Stimulated activated CD8-positive, alpha-beta memory T cell treated with anti-CD3 and anti-CD28 coated beads, Interleukin-15, amount 100 ng/mL, for 24 hours (primary cell): ENCODE measurements at places on chromosomes 6 and 20.

DNA sequence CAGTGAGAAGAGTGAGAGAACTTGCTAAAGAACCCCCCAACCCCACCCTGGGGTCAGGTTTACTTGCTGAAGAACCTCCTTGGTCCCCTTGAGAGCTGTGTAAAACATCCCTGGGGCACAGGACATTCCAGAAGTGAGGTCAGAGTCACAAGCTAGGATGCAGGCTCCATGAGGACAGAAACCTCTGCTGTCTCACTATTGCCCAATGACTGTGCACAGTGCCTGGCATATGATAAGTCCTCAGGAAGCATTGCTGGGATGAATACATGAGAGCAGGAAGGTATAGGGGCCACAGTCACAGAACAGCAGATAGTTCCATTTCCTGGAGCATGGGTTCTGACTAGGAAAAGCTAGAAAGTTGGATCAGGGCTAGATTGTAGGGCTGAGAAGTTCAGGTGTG lies 18.4 kb downstream of the NT5E start:
- no peak for DNase-seq

GRCh38 chr6:140849456-140849855 lies 1283.3 kb upstream of the GJE1 start:
- DNase-seq: no peak

GRCh38 chr6:41103847-41104246 lies 31.1 kb downstream of the NFYA start:
- DNase-seq: no peak

GRCh38 chr6:161242113-161242512 lies 31.7 kb downstream of the AGPAT4 start:
- DNase-seq: no peak

DNA sequence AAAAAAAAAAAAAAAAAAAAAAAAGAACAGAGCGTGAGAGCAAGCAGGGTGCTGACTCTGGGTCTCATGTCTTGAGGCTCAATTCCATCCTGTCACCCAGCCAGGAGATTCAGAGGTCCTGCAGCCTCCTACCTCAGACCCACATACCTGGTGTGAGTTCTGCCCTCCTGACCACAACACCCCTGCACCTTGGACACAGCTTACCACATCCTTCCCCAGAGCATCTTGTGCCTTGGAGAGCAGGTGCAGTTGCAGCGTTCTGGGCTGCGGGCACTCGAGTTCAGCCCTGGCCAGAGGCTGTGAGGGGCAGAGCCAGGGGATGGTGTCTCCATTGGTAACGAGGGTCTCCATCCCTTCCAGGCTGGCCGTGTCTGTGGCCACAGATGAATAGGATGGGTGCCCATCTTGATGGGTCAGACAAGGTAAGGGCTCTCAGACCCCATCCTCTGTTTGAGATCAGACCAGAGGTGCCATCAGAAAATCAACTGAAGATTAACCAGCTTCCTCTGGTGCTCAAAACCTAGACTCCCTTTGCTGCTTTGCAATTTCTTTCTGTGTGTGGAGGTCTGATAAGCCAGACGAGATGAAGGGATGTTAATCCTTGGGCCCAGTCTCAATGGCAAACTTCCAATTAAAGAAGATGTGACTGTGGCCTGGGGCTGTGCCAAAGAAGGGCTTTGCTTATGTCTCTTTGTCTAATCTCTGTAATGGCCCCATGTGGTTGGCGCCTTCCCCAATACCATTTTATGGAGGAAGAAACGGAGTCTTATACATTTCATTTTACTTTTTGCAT lies 14.7 kb upstream of the ZNF831 start:
- DNase-seq: no peak
